AG10803 (cell line): ENCODE measurements at places on chromosomes 4 and X.

DNA sequence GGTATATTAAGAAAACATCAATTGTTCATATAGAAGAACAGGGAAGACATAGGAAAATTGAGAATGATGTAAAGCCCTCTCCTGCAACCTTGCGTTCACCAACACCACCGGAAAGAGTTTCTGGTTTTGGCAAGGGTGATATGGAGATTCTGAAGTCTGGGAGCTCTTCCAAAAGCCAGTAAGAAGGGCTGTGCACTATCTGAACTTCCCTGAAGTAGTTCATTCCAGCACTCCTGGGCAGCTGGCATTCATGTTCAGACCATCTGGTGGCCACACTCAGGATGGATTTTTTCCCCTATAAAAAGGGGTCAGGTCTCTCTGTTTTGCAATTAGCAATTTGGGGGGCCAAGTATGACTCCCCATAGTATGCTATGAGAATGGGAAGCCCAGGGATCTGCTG lies 15.4 kb upstream of the TLR2 start:
- peak; percentile 9 for DNase-seq

DNA sequence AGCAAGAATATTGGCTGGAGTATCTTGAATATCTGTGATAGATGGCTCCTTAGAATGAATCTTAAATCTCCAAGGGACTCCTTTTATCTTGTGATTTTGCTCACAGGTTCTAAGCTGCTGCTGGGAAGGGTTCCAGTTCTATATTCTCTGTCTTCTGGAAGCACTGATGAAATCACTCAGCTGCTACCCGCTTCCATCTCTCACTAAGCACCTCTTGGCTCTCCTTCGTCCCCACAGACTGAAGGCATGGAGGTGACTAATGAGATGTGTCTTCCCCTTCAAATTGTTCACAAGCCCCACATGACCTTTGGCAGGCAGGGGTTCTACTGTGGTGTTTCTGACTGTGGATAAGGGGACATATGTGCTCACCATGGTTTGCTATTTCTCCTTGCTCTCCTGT lies 75.9 kb downstream of the C4orf51 start:
- no peak for DNase-seq

- peak; percentile 59 for DNase-seq
Measured at GRCh38 chr4:186700746-186701145, 22.9 kb downstream of the FAT1 start.

DNA sequence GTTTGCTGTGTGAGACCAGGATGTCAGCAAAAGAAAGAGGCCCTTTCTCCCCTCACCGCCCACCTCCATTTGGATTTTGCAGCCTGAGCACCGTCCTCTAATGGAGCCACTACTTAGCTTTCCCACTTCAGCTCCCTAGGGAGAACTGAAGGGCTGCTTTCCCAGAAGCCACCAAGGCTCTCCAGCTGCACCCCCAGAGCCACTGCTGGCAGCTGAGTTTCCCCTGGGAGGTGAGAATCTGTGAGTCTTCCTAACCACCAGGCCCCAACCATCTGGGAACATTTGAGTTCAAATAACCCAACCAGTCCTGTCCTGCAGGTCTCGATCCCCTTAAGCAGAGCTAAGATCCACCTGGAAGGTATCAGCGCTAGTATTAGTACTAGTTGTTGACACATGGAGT lies 173.1 kb upstream of the USP9X start:
- DNase-seq, result peak; percentile 6

GRCh38 chrX:133921764-133922389 lies 63.5 kb downstream of the GPC3 start:
- peak; percentile 16 for DNase-seq

GRCh38 chrX:109384699-109385098 lies 97.2 kb downstream of the GUCY2F start:
- DNase-seq, result peak; percentile 21

DNA sequence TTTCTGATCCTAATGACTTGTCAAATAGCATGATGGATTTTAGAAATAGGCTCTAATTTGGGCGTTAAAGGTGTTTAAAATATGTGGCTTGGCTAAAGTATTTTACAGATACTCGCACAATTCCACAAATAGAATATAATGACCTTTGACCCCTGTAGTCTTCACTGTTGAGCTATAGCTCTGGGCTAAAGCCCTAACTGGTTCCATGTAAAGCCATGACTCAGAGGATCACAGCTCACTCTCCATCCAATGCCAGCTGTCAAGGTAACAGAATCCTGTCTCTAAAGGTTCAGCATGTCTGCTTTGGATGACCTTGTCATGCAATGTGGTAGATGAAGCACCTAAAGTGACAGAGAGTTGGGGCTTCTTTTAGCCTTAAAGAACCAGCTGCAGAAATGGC lies 42.5 kb downstream of the TLR10 start:
- no peak for DNase-seq

GRCh38 chr4:41169256-41169800 lies 45.0 kb downstream of the APBB2 start:
- DNase-seq, result no peak

GRCh38 chr4:1984406-1985191 lies 24.2 kb downstream of the NELFA start:
- no peak for DNase-seq

DNA sequence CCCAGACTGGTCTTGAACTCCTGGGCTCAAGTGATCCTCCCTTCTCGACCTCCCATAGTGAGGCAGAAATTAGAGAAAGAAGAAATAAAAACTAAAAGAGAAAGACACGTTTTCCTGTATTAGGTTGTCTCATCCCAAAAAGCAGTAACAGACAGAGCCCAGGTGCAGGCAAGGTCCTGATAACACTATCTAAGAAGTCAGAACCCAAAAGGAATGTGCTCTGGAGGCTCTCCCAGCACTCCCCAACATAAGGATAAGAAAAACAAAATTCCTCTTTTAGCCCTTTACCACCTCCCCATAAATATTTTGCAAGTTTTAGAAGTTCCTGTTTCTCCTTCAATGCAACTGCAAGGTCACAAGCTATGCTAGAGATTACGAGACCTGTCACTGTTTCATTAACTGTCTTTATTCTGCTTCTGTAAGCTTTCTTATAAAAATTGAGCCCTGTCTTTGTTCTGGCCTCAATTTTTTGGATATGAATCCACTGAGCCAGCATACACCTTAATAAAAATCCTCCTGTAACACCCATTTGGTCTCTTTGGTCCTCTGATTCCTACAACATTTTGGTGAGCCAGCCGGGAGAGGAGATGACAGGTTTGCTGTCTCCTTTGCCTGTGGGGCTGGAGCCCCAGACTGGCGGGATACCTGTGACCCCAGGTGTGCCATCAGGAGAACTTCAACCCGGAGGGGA lies 25.9 kb downstream of the LIAS start:
- DNase-seq, result no peak

GRCh38 chr4:35238793-35239192 lies 1005.5 kb downstream of the ARAP2 start:
- DNase-seq, result no peak

DNA sequence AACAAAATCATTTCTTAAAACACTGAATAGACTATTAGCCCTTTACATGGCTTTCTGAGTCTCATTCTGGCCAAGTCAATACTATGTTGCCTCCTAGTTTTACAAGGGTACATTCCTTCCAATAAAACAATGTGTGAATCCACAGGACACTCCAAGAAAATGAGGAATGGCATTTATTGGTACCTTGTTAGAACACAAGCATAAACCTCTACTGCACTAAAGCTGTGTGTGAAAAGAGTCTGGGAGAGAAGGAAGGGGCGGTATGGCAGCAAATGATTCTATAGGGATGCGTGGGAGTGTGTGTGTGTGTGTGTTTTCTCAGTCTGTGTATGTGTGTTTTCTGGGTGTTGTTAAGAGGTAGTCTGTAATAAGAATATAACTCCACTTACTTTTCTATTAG lies 48.9 kb downstream of the CXCL1 start:
- DNase-seq, result peak; percentile 17

DNA sequence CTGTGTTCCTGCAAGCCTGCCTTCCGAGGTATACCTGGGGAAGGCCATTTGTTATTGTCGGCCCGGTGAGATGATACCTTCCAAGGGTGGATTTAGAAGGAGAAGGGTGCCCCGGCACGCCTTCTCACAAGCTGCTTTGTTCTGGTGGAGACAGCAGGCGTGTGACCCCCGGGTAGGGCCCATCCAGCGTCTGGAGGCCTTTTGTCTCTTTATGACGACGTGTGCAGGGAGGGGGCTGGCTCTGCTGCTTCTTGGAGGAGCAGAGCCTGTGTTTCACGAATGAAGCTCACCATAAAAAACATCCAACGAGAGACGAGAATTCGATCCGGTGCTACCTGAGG lies 45.3 kb downstream of the SHOX start:
- no peak for DNase-seq

GRCh38 chr4:70613306-70614183 lies 15.0 kb upstream of the ENAM start:
- DNase-seq, result peak; percentile 18
